ENCODE measurements at places on chromosomes 2 and 18. TPM values are rescaled to one million over a fixed set of nuclear protein-coding genes. Genes with fewer than 3 reads are reported as not detected.

DNA sequence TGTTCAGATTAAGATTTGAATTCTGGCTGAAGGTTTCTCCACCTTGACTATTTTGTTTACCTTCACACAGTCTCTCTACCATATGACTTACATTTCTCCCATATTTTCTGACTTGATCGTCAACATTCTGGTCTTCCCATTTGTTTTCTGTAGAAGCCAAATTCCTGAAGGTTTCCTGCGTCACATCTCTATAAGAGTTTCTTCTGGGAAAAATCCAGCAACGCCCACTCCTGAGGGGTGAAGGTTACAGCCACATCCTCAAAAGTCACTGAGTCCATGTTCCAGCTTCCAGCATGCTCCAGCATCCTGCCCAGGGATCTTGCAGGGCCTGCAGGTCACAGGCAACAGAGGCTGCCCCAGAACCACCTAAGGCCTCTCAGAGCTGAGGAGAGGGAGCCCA is 47.5 kb downstream of the NBEAL1 start:
- DNase-seq, result no peak

DNA sequence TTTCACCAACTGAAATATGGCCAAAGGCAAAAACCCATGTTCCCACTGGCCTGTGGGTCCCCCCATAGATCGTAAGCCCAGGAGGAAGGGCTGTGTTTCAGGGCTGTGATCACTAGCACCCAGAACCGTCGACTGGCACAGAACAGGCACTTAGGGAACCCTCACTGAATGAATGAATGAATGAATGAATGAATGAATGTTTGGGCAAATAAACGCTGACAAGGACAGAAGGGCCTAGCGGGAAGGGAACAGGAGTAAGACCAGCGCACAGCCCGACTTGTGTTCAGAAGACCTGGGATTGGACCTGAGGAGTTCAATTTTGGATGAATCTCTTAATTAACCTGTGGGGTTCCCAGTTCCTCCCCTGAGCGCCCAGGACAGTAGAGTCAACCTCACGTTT is 76.2 kb downstream of the TPO start:
- no peak for DNase-seq

DNA sequence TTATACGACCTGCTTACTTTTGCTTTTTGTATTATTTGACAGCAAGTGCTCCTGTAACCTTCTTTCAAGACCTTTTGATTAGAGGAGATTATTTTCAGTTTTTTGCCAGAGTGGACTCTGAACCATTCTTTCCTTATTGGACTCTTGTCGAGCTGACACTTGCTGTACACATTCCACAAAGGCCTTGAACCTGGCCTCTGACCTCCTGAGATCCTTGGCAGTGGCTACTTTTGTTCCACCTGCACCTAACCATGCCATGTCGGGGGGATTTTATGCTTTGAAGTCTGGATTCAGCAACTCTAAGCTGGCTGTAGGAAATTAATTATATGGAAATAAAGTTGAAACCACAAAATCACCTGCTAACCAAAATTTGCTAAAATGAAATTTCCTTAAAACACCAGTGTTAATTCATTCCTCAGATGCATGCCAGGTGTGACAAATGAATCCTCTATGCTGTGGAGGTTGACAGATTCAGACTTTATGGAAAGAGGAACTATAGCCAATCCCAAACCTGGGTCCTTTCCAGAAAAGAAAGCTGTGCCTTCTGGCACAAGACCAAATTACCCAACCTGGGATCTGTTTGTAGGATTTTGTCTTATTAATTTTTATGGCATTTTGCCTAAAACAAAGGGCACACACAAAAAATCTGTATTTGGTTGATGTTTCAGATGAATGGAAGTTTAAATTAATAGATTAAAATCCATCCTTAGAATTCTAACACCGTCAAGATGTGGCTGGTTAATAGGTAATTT is 110.4 kb downstream of the CDC42EP3 start:
- DNase-seq, result no peak

DNA sequence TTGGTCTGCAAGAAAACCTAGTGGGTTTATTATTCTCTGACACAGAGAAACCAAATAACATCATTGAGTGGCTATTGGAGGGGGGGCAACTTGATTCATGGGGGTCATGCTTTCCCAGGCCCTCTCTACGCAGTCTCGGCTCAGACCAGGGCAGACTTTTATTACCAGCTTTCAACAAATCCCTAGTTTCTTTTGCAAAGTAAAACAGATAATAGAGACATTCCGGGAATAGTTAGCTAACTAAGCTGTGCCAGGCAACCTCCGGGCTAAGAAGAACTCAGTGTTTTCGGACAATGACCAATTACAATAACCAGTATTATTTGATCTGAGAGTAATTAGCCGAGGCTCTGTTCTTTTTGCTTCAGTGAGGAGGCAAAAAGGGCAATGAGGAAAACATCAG is 66.3 kb downstream of the CDK15 start:
- DNase-seq, result no peak

DNA sequence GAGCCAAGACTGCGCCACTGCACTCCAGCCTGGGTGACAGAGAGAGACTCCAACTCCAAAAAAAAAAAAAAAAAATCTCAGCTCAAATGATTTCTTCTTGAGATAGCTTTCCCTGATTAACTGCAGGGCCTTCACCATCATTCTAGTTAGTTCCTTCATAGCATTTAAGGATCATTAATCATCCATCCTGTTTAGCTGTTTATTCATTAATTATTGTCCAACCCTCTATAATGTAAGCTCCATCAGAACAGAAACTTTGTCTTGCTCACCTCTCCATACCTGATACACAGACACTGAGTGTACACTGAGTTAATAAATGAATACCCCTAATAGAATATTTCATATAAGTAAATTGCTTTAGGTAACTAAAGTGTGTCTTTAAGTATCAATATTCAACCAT is 42.2 kb upstream of the ENOSF1 start:
- DNase-seq, result no peak

- no peak for DNase-seq
These were observed 167.6 kb downstream of the LNPK start for GRCh38 chr2:175834477-175834876.

DNA sequence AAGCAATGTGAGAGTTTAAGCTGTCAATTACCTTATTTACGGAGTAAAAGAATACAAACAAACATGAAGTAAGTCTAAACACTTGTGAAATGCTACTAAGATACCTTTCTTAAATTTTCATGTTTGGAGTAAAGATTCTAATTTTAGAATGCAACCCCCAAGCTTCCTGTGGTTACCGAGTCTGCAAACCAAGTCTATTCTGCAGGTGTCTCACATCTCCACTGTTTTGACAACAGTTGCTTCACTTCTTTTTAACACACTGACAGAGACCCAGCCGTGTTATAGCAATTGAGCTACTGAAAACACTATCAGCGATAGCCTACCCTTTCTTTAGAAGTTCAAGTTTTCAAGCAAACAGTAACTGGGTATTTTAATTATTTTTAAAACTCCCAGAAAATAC is 608.3 kb downstream of the ERBB4 start:
- no peak for DNase-seq

- no peak for DNase-seq
These were observed 243.5 kb upstream of the MYT1L start for GRCh38 chr2:2574401-2575180.

GRCh38 chr2:155200753-155201152 is 502.3 kb downstream of the KCNJ3 start:
- no peak for DNase-seq

- no peak for DNase-seq
These were observed 64.6 kb upstream of the MYO3B start for GRCh38 chr2:170113168-170113894.

DNA sequence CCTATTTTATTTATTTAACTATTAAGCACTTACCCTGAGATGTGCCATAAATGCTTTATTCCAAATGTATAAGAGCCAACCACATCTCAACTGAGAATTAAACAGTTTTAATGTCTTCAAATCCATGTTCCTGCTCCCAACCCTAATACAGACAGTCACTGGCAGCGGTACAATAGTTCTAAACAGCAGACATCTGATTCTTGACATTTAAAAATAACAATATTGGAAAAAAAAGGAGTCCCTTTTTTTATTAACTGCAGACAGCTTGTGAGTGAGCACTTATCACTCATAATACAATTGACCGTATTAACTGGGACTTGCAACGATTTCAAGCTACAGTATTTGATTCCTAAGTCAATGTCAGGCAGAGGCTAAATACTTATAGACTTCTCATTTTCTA is 424.6 kb downstream of the TGIF1 start:
- DNase-seq, result no peak

DNA sequence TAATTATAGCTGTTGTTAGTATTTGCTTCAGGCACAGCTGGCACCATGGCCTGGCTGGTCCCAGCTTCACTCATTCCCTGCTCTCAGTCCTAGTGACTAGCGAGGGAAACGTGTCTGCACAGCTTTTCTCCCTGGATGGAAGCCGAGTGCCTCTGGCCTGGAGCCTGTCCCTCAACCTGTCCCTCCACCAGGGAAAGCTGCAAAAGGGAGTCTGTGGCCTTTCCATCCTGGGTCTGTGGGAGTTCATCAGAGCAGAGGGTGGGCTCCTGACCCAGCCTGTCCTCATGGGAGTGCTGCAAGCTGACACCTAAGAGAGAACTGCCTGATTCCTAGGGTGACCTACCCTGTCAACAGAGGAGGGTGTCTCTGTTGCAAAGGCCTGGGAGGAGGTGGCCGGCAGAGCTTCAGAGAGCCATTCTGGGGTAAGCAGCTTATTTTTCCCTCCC is 118.3 kb downstream of the CAPN13 start:
- DNase-seq, result no peak

- no peak for DNase-seq
These were observed 96.5 kb upstream of the THOC1 start for GRCh38 chr18:364256-364826.

DNA sequence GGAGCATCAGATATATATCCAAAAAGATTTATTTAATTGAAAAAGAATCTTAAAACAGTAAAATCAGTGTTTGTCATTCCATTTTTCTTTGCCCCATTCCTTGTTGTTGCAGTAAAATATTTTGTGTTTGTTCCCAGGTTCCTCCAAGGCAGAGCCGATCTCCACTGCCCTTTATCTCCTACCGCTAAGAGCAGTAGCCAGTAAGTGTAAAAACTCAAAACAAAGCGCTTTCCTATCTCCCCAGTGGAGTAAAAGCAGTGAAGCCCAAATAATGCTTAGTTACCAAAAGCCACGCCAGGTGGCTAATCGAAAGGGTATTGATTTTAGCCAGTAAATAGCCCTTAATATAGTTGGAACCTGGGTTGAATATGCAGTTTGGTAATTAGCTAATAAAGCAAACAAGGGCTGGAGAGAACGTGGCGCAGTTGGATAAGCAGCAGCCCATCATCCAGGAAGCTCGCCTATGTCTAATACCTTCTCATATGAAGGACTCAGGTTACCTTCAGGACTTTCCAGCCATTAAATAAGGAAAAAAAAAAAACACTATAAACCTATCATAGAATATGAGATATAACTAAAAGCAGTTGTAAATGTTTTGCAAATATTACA is 12.4 kb upstream of the GPD2 start:
- DNase-seq, result no peak

DNA sequence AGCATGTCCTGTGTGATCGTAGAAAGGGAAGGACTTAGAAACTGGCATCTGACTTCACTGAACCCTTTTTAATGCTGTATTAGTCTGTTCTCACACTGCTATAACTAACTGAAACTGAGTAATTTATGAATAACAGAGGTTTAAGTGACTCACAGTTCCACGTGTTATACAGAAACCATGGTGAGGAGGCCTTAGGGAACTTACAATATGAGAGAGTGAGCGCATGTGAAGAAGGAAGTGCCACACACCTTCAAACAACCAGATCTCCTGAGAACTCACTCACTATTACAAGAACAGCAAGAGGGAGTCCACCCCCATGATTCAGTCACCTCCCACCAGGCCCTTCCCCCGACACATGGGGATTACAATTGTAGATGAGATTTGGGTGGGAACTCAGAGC is 811.3 kb downstream of the CPS1 start:
- no peak for DNase-seq

GRCh38 chr2:239316562-239317465 is 84.0 kb downstream of the HDAC4 start:
- DNase-seq, result no peak

- no peak for DNase-seq
These were observed 4.7 kb downstream of the CYTIP start for GRCh38 chr2:157438863-157439823.

DNA sequence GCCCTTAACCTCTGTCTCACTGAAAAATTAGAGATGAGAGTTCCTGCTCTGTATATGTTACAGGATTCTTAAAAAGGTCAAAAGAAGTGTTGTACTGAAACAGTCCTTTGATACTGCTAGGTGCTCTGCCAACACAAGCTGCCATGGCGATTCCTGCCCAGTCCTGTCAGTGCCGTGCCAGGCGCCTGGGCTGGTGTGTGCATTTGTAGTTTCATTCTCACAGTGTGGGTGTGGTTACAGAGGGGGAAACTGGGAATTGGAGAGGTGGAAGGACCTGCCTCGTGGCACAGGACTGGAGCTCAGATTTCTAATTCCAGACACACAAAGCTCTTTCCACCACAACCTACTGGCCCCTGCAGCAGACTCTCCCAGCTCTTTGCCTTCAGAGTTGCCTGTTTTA is 122.3 kb upstream of the RAB6C start:
- no peak for DNase-seq

DNA sequence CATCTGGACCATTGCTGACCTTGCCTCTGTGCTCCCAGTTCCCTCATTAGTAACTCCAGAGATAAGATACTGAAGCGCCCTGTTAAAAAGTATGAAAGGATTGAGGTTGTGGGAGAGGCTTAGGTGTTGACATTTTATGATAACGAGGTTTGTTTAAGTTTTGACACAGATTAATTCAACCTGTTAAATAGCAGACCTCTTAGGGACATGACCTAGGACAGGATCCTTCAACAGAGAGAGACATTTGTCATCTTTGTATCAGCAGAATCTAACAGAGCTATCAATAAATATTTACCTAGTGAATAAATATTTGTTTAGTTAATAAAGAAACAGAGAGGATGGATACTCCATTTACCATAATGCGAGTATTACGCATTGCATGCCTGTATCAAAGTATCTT is 99.5 kb downstream of the DCC start:
- DNase-seq, result no peak

GRCh38 chr18:3236470-3236869 is 11.1 kb upstream of the MYL12A start:
- no peak for DNase-seq

- DNase-seq, result no peak
These were observed 34.9 kb upstream of the TFCP2L1 start for GRCh38 chr2:121319941-121320340.

DNA sequence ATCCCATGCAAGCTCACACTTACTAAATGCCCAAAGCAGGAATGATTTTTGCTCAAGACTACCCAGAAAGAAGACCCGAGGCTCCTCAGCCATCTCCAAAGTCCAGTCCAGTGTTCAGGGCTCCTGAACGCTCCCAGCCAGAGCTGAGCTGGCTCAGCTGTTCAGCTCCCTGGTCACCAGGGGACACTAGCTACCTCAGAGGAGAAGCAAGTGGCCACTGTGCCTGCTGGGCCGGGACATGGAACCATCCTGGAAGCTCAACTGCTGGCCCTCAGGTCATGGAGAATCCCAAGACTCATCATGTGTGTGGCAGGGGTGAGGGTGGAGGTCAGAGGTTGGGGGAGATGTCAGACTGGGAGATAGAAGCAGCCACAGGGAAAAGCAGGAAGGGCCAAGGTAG is 89.0 kb downstream of the GALNT14 start:
- no peak for DNase-seq

The KIF1A gene
- polyA plus RNA-seq, result not detected

The SPHKAP gene
- not detected for polyA plus RNA-seq

The TXNL4A gene
- 260 TPM for polyA plus RNA-seq

The LRP1B gene
- polyA plus RNA-seq, result not detected

The D2HGDH gene
- 5.7 TPM for polyA plus RNA-seq

The GPR17 gene
- not detected for polyA plus RNA-seq

The TCF23 gene
- not detected for polyA plus RNA-seq

The B3GNT7 gene
- 0.14 TPM for polyA plus RNA-seq

The MLPH gene
- polyA plus RNA-seq, result not detected

The DHRS9 gene
- polyA plus RNA-seq, result not detected

The SPATA3 gene
- not detected for polyA plus RNA-seq
